ENCODE measurements at places on chromosomes 4 and X.

DNA sequence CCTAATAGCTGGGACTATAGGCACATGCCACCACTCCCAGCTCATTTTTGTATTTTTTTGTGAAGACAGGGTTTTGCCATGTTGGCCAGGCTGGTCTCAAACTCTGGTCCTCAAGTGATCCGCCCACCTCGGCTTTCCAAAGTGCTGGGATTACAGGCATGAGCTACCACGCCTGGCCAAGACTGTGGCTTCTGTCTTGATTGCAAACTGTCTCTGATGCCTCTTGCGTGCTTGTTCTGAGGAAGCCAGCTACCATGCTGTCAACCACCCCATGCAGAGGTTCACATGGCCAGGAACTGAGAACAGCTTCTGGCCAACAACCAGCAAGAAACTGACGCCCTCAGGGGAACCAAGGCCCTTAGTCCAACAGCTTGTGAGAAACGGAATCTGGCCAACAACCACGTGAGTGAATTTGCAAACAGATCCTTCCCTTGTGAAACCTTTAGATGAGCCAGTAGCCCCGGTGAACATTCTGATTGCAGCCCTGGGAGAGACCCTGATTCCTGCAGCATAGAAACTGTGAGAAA lies 71.2 kb downstream of the SUPT20HL2 start:
- no peak for DNase-seq

DNA sequence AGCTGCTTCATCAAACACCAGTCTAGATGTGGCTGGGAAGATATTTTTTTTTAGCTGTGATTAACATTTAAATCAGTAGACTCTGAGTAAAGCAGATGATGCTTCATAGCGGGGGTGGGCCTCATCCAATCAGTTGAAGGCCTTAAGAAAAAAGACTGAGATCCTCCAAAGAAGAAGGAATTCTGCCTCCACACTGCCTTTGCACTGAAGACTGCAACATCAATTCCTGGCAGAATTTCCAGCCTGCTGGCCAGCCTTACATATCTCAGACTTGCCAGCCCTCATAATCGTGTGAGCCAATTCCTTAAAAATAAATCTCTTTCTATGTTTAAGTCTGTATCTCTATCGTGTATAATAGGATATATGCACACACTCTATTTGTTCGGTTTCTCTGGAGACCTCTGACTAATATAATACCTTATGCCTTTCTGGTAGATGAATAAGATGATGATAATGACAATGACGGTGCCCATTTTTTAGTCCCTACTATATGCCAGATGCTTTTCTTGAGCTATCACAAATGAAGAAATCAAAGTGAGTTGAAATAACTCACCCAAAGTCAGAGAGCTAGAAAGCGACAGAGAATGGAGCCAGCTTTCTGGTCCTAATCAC lies 66.1 kb upstream of the SOD3 start:
- DNase-seq, result no peak

- DNase-seq, result peak; percentile 38
Observed at GRCh38 chrX:153669174-153669890, 4.3 kb downstream of the PNCK start.

GRCh38 chr4:138242834-138243156 lies 646 bp upstream of the SLC7A11 start:
- DNase-seq, result no peak

GRCh38 chrX:24360272-24360671 lies at the start of gene SUPT20HL1:
TSS of gene SUPT20HL1 (plus strand) at chrX:24360639. CDS start at chrX:24362761, 2,122 bp downstream.
- DNase-seq, result no peak

GRCh38 chr4:40190880-40191815 lies 5.7 kb upstream of the RHOH start:
- DNase-seq, result no peak

DNA sequence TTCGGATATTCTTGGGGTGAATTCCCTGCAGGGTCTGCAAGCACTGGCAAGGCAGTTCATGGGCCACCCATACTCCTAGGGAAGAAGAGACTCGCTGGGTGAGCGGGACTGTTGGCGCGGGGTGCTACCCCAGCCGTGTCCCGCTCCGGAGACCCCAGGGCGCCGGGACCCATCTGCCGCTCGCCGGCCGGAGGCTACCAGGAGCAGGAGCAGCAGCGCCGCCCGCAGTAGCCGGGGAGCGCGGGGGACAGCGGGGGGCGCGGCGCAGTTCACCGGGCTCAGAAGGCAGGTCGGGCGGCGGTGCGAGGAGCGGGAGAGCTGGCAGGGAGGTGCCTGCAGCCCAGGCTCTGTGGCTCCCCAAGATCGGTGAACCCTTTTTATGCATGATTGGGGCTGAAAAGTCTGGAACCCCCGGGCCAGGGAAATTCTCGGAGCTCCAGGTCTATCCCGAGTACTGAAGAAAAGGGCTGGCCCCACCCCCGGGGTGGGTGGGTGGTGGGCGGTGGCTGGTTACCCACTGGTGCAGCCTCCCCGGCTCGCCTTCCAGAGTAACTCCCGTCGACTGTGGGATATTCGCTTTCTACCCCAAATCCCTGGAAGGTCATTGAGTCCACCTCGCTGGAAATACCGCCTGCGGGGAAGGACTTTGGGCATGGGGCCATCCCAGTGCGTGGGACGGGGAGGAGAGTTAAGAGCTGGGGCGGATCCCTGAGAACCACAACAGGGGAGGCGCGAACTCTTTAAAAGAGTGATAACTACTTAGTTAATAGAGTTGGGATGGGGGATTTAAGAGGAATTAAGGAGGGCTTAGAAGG lies 37.6 kb downstream of the PF4 start:
- DNase-seq, result no peak

DNA sequence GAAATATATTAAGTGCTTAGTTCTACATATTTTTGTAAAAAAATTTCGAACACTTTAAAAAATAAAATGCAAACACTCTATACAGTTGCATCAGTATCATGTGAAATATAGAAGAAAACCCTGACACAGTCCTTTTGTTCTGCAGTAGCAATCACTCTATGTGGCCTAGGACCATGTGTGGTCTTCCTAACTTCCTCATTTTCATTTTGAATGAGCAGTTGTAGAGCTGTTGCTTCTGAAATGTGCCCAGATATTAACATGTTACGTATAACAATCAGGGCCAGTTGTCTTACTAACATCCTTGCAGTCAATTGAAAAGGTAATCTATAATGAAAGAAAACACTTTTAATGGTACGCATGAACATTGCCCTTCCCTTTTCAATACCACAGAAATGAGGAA lies 107.9 kb downstream of the ZNF827 start:
- DNase-seq, result no peak

- no peak for DNase-seq
Observed at GRCh38 chr4:151992332-151993154, 231.7 kb upstream of the GATB start.

GRCh38 chrX:13837290-13837745 lies 20.4 kb upstream of the GPM6B start:
- DNase-seq, result no peak

- no peak for DNase-seq
Observed at GRCh38 chr4:145101091-145101490, 3.0 kb downstream of the ABCE1 start.

- no peak for DNase-seq
Observed at GRCh38 chrX:105822138-105823091, at the start of gene NRK. TSS of gene NRK (plus strand) at chrX:105822539. CDS start at chrX:105822846, 307 bp downstream.

- DNase-seq, result no peak
Observed at GRCh38 chrX:93461060-93461459, 212.3 kb downstream of the NAP1L3 start.

GRCh38 chrX:46965125-46965758 lies 53.0 kb downstream of the JADE3 start:
- no peak for DNase-seq

DNA sequence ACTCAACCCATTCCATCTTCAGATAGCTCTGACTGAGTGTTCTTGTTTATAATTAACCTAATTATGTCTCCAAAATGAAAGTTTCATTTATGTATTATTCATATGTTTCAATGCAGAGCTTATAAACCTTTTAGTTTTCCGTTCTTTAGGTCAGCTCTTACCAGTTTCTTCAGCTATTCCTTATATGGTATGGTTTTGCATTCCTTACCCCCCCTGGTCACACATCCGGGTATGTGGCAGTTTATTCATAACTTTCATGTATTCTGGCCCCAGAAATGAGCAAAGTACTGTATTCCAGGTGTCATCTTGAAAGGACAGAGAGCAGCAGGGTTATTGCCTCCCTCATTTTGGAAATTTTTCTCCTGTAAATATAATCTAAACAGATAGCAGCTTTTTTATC lies 16.8 kb upstream of the IGSF1 start:
- DNase-seq, result no peak

GRCh38 chr4:118983831-118984230 lies 95.2 kb downstream of the SYNPO2 start:
- DNase-seq, result no peak

- DNase-seq, result no peak
Observed at GRCh38 chr4:69025191-69025998, 70.9 kb upstream of the UGT2B7 start.

DNA sequence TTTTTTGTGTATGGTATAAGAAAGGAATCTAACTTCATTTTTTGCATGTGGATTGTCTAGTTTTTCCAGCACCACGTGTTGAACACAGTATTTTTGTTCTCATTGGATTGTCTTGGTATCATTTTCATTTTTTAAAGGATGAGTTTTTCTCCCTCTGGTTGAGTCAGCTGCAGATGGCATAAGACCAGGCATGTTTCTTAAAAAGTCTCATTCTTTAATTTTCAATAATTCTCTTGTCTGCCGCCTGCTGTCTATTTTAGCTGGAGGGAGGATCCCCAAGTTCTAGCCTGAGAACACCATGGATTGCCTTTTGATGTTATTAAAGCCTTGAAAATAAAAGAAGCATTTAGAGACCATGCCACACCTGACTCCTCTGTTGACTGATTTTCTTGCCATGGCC lies 263.8 kb downstream of the ARHGAP24 start:
- no peak for DNase-seq

- peak; percentile 46 for DNase-seq
Observed at GRCh38 chr4:2962614-2963174, 512 bp downstream of the NOP14 start.

- DNase-seq, result no peak
Observed at GRCh38 chr4:140267576-140267975, 105.9 kb upstream of the SCOC start.

DNA sequence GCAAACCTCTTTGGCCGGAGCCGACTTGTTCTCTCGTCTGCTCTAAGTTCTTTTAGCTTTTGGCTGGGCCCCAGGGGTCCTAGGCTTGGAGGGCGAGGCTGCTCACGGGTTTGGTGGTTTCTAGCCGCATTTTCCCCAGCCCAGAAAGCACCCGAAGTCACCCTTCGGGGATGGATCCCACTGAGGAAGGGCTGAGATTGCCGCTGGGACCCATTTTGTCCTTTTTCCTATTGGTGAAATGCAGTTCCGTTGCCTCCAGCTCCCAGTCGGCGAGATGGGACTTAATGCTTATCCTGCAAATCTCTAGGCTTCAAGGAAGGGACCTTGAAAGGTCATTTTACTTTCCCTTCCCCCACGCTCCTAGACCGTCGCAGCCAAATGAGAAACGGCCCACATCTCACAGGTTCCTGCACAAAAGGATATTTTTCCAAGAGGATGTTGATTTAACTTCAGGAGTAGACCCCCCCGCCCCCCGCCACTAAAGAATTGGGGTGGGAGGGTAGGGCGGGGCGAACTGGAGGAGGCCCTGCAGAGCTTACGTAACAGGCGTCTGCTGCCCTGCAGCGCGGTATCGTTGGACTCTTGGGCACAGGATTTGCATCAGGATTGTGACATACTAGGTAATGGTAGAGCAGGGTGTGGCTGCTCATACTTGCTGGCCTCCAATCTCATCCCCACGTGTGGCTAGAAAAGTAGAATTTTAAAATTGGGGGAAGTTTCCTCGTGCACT lies 564 bp downstream of the PGK1 start:
- DNase-seq, result no peak

DNA sequence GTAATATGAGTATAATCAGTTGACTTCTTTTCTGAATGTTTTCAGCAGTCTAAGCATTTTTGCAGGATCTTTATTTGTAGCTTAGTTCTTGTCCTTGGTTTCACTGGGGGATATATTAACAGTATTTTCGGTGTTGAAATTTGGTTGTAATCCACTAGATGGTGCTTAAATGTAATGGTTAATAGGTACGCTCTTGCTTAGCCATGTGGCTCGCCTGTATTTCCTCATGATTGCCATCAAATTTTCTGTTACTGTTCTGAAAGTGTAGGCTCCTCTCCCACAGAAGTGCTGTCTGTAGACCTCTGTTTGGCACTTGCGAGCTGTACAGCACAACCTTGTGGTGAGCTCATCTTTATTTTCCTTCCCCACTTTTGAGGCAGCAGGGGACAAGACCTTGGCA lies 3.9 kb upstream of the FAAH2 start:
- no peak for DNase-seq

- no peak for DNase-seq
Observed at GRCh38 chrX:3461397-3462165, 115.1 kb upstream of the MXRA5 start.

DNA sequence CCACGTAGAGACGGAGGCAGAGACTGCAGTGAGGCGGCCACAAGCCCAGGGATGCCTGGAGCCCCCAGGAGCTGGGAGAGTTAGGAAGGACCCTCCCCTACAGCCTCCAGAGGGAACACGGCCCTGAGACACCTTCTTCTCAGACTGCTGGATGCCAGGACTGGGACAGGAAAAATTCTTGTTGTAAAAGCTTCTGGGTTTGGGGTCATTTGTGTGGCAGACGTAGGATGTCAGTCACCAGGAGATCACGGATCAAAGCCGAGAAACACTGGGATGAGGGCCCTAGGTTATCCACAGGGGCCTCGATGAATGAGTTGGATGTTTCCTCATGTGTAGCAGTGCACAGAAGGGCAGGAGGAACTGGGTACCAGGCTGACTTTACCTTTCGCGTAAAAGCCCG lies 163.7 kb downstream of the SHOX start:
- DNase-seq, result no peak

- no peak for DNase-seq
Observed at GRCh38 chrX:56564921-56565840, 1.8 kb downstream of the UBQLN2 start.

DNA sequence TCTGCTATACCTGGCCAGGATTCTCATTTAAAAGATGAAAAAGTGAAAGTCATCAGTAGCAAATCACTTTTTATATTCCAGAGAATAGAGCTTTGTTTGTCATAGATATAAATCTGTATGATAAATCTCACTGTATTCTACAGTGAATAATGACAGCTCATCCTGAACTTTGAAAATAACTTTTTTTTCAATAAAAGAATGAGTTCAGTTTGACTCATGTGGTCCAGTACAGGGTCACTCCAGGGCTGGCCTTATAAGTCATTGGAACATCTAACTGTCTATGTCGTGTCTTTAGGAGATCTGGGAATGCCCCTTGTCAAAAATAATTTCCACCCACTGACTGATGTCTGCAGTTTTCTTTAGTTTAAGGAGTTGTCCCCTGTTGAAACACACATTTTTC lies 18.5 kb upstream of the CXCL8 start:
- DNase-seq, result no peak

DNA sequence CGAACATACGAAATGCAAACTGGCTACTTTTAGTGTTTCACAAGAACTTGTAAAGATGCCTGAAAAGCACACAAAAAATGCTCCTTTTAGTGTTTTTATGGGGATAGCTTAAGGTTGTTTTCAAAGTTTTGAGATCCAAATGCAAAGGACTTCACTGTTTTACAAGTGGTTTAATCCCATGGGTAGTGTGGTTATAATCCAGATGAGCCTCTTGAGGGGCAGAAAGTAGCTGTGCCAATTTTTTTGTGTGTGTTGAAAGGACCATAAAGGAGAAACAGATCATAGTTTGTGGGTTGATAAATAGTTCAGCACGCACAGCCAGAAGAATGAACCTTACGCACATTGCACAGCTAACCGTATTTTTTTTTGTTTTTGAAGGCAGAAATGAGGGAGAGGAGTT lies 126.9 kb upstream of the GIMD1 start:
- DNase-seq, result no peak

Measured in NCI-H1930 (cell line).